IPS DF 6.9 (cell line): ENCODE measurements at places on chromosomes 2 and 18.

- DNase-seq, result no peak
Measured at GRCh38 chr2:88561646-88562388, 65.4 kb downstream of the EIF2AK3 start.

DNA sequence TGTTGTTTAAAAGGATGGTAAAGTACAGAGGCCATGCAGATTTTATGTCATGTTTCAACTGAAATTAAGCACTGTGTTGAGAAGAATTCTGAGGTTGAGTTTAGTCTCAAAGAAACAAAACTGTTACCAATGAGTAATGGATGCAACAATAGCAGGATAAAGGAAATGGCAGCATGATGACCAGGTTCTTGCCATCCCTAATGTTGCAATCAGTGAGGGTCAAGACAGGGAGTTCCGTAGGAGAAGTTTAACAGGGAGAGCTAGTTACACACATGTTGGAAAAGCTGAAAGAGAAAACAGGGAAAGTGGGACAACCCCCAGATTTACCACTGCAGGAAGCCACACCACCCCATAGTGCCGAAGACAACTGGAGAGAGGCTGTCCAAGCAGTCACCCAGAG, 343.8 kb upstream of the EPHA4 start:
- no peak for DNase-seq

- DNase-seq, result no peak
Measured at GRCh38 chr2:205267323-205267722, 415.0 kb upstream of the NRP2 start.

DNA sequence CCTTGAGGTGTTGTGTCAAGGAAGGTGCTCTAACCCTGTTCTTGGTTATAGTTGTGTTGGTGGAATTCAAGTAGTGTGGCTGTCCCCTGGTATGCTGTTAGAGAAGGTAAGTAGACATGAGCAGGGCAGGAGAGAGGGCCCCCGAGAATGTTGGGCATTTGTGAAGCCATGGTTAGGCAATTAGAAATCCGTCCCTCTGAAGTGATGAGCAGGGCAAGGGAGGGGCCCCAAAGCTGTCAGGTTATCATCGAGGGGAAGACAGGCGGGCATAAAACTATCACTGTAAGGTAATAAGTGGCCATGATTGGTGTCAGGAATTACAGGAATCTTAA, 5.2 kb downstream of the XRCC5 start:
- DNase-seq, result no peak

GRCh38 chr2:120986898-120987650, 251.4 kb downstream of the GLI2 start:
- no peak for DNase-seq

DNA sequence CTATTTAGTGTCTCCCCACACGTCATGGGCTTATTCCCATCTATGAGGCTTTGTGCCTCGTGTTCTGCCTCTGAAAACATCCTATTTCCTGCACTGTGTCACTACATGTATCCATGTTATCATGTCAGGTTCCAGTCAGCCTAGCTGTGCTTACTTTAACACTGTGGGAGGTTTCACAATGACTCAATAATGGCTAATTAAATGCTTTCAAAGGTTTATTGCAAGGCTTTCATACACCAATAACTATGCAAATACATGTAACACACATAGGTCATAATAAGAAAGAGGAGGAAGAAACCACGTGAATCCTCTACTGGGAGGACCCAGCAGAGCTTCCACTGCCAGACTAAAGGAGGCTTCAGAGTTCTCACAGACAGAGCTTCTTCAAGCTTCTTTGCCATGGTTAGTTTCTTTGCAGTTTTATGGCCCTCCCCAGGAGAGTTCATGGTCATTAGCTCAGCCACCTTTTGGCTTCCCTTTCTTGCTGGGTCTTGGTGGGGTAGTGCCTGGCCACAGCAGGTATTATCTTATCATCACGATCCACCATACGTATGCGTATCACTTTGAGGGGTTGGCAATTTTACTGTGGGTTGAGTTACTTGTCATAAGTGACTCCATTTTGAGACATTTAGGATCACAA, 5.1 kb upstream of the COLEC12 start:
- DNase-seq, result no peak

GRCh38 chr2:12227941-12228608, 481.6 kb downstream of the LPIN1 start:
- no peak for DNase-seq

- DNase-seq, result no peak
Measured at GRCh38 chr2:71759060-71759459, 305.7 kb downstream of the DYSF start.

GRCh38 chr2:170425281-170425751, 247.4 kb downstream of the MYO3B start:
- DNase-seq, result no peak

DNA sequence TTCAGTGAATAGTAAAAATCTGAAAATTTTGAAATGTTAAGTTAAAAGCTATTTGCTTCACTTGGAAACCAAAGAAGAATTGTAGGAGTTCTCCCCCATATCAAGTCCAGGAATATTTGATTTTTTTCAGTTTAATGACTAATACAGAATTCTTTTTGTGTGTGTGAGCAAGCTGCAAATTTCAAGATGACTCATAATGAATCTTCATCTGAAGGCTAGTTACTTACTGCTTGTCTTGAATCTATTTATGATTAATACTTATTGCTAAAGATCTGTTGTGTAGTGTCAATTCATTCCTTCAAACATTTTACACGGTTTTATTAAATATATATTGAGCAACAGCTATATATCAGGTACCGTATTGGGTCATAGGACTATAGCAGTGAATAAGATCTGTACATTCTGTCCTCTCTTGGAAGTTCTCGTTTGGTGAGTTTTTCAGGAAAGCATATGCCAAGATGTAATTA, 47.8 kb upstream of the CAVIN2 start:
- no peak for DNase-seq

GRCh38 chr2:101026253-101026701, 24.2 kb downstream of the RPL31 start:
- DNase-seq, result no peak

DNA sequence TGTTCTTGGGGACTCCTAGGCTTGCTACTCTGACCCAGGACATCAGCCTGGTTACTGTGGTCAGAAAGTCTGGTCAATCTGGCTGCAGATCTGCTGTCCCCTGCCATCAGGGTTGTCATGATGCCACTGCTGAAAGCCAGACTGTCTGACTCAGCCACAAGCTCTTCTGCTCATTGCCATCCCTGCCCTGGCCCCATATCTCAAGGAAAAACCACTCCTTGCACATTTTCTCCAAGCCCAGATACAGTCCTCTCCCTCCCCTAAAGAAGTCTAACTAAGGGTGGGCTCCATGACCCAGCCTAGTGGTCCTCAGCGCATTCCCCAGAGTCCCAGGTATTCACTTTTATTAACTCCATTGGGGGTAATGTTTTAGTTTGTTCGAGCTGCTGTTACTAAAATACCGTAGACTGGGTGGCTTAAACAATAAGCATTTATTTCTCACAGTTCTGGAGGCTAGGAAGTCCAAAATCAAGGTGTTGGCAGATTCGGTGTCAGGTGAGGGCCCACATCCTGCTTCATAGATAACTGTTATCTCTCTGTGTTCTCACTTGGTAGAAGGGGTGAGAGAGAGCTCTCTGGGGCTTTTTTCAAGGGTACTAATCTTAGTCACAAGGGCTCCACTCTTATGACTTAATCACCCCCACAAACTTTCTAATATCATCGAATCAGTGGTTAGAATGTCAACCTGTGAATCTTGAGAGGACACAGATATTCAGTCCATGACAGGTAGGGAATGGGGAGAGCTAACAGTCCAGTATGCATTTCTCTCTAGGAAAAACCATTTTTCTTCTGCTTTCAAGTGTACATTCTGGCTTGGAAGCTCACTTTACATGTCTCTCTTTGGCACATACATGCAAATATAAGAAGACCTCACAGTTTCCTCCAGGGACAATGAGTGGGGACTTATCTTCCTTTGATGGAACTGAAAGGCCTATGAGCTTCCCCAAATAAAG, 94.8 kb upstream of the CXCR4 start:
- DNase-seq, result no peak
